Brain pericyte (primary cell): ENCODE measurements at places on chromosomes 2 and 18.

- no peak for DNase-seq
Measured at GRCh38 chr2:24638568-24638967, 147.5 kb downstream of the NCOA1 start.

DNA sequence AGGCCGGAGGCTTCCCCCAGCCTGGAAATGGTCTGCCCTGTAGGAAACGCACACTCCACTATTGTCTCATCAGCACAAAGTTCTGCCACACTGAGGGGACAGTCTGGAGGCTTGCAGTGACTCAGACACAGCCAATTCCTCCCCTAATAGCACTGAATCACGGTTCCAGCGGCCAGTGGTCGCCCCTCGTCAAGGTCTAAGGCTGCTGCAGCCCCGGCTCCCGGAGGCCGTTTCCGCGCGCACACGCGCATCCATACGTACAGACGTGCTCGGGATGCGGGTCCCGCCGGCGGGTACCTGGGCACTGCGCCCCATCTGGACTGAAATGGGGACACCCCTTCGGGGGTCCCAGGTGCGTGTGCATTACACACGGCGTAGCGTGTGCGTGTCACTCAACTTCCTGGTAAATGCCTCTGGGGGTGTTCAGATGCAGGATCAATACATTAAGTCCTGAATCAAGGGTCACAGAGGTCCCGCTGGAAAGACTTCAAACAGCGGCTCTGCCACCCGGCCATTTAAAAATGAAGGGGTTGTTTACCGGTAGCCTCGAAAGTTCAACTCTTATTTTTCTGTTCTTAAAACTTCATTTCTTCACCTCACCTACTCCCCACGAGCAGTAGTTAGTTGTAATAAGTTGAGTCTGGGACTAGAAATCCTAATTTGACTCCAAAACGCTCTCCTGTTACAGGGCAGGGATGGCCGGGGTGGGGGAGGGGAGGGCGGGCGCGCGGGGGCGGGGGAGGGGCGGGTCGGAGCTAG is 572 bp upstream of the ZNF516 start:
- DNase-seq, result no peak

- DNase-seq, result no peak
Measured at GRCh38 chr18:43870626-43871025, 593.3 kb upstream of the SYT4 start.

- no peak for DNase-seq
Measured at GRCh38 chr2:221844212-221845020, 272.3 kb upstream of the EPHA4 start.

DNA sequence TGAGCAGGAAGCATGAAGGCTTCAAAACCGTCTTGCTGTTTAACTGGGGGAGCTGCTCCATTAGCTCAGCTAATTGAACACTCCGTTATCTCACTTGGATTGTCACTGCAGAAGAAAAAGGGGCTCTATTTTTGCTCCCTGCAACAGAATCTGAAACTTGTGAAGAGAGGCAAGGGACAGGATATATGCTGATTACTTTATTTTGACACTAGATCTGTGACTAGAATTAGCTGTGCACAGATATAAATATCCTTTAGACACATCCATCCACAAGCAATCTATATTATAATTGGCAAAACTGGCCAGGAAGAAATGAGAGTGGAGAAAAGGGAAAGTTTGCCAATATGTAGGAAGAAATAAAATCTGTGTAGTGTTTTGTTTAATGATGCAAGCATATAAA is 700.1 kb upstream of the CHAC2 start:
- DNase-seq, result no peak

GRCh38 chr18:8980496-8980895 is 122.0 kb upstream of the NDUFV2 start:
- DNase-seq, result no peak

DNA sequence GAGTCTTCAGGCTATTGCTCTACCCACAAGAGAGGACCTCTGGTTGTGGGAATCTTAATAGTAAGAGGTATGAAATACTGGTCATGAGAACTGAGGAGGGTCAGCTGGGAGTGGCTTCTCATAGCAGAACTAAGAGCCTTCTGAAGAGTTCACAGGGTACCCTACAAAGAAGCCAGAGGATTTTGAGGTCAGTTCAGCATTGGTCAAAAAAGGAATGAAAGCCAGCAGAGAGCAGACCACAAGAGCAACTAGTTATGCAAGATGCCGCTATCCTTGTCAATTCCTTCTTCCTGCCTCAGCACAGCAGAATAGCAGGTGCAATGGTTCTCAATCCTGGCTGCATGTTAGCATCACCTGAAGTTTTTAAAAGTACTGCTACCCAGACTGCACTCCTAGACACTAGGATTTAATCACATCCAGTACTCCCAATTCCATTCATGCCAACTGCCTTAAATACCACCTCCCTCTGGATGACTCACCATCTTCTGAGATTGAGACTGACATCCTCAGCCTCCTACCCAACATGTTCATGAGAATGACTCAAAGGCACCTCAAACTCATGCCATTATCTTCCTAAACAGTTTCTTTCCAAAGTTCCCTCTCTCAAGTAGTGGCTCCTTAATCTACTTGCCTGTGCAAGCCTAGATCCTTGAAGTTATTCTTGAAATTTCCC is 81.0 kb upstream of the RBMS1 start:
- no peak for DNase-seq

DNA sequence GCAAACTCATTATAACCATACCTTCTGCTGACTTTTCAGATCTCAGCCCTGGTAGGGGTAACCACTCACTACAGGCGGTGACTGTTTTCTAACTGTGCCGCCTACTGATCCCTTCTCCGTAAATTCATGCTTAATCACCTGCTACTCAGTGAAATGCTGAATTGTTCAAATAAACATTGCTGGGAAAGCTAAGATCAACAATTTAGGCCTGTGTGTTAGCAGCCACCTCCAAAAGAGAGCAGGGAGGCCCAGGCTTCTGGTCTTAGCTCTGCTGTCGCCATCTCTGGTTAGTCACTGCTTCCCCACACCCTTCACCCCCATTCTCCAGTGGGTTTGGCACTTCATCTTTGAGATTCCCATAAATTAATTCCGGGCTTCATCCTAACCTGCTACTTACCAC is 21.8 kb upstream of the NT5C1B start:
- DNase-seq, result peak; percentile 17

DNA sequence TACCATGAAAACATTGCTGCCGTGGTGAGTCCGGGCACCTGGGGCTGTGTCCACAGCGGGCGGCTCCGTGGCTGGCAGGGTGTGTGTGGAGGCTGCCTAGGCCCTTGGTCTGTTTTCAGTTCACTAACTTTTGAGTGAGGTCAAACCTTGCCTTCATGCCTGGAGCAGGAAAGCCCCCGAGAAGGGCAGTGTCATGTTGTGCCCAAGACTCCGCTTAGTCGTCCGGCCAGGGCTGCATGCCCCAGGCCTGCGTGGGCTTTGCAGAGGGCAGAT is 24.1 kb downstream of the MAL start:
- no peak for DNase-seq

GRCh38 chr2:219521066-219521880 is 7.0 kb downstream of the ASIC4 start:
- DNase-seq, result no peak

DNA sequence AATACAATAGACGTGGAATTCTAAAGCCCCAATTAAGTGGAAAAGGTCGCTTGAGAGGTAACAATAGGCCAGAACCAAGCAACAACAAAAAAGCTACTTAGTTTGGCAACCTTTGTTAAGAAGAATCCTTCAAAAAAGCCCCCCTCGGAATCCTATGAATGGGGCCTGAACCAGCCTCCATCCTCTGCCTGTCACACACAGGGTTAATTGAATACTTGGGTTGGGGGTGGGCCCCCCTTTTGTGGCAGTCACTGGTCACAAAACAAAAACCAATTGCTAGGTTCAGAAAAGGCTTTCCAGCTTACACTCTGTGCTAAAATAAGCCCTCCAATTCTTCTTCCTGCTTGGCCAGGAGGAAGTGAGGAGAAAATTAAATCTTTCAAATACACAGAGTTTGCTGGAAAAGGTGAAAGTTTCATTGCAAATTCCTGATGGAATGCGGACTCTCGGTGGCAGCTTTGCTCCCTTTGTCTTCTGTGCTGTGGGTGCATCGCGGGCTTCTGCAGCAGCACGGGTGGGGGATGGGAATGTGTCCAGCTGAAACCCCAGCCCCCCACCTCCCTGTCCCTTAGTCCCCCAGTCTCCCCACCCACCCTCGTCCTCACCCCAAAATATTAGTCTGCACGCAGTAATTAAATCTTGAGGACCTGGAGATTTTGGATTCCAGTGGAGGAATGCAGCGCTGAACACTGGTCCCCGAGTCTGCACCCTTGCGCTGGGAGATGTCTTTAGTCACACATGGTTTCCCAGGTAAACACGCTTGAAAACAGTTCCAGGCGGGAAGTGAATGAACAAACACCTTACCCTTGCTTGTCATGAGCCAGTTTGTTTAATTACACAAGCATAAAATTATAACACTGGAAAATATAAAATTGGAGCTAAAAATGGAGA is 254.3 kb downstream of the SOX11 start:
- no peak for DNase-seq

DNA sequence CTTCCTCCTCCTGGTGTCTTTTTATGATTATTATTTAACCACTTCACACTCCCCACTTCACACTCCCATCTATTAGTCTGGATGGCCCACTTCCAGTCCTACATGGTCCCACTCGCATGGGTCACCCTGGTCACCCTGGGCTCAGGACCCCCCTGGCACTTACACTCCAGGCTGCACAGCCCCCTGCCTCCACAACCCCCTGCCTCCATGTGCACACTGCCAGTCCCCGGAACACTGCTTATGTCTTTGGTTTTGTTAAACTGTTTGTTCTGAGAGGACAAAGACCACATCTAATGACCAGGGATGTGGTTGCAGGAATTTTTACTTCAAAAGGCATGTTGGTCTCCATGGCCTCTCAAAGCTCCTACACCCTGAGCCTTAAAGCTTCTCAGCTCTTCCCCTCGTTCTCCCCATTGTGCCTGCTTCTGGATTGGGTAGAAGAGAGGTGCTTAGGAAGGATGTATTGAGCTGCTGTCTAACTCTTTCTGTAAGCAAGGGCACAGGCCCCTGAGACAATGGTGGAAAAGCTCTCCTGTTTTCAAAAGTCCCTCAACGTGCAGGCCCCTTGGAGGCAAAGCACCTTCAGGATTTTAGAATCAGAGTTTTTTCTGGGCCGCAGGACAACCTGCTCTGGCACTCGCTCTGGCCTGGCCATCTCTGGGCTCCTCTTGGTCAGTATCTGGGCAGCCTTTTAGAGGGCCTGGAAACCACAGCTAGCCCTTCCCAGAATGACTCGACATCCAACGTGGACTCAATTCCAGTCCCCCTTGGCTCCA is 150.0 kb upstream of the HAAO start:
- no peak for DNase-seq

GRCh38 chr2:2101924-2102323 is 229.2 kb downstream of the MYT1L start:
- DNase-seq, result no peak

DNA sequence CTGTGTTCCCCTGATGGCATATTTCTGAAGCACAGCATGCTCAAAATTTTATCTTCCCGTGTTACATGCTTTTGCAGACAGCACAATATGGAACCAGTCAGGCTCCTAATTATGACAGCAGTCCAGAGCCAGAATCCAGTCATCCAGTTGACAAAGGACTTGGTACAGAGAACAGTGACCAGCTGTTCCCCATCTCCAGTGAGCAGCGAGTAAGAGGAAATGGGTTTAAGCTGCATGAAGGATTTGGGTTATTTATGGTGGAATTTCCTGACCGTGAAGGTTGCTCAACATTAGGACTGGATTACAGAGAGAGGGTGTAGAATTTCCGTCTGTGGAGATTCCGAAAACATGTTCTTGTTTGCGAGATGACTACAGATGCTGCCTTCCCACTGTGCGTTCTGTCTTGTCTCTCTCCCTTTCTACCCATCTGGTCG is 24.4 kb downstream of the SGPP2 start:
- DNase-seq, result no peak

GRCh38 chr18:24380163-24380747 is 17.4 kb downstream of the OSBPL1A start:
- no peak for DNase-seq

GRCh38 chr2:61647044-61647443 is 108.9 kb upstream of the XPO1 start:
- DNase-seq, result no peak

DNA sequence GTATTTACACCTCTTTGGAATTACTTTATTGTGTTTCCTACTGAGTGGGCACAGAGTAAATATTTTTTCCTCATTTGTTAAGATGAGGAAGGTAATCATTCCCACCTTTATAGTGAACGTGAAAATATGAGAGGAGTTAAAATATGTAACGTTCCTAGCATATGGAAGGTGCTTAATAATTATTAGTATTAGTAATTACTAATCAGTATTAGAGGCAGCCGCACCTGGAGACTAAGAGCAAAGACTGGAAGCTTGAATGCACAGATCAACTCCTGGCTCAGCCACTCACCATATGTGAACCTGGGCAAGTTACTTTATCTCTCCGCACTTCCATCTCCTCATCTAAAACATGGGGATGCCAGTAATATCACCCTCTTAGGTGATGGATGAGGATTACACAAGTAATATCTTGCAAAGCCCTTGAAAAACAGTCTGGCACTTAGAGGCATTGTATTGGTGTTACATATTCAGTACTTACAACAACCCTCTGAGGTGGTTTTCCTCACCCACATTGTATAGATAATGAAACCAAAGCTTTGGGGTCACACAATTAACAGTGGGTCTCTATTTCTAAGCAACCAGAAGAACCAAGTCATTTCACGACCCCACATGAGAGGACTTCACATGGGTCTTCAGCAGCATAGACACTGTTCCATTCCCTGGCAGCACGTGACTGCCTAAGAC is 100.3 kb upstream of the KCTD1 start:
- DNase-seq, result no peak

GRCh38 chr2:126208266-126208665 is 447.7 kb upstream of the GYPC start:
- no peak for DNase-seq

DNA sequence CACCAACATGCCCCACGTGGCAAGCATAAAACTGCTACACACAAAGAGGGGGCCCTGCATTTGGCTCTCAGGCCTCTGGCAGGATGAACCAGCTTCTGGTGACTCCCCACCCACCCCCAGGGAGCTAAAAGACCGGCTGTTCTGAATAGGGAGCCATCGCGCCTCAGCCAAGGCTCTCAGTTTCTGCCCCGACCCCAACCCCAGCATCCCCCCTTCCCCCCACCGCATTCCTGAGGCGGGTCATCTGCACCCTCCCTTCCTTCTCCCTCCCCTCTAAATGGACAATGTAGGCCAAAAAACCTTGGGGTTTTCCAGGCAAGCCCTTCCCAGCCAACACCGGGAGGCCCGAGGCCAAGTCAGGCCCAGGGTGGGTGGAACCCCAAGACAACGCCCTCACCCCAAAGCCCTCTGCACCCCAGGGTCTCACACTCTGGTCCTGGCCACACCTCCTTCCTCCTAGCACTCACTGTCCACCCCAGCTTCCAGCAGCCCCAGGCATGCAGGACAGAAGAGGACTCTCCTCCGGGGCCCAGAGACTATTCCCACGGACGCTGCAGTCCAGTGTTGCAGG is 5.7 kb downstream of the CYP26B1 start:
- DNase-seq, result no peak

GRCh38 chr2:239309398-239310245 is 91.2 kb downstream of the HDAC4 start:
- no peak for DNase-seq
